ENCODE measurements at places on chromosomes 5 and 9.
A peak's percentile ranks its signal among the peaks of the same experiment; 100 is the strongest.

GRCh38 chr5:174413567-174414314 is 310.6 kb upstream of the MSX2 start:
- peak; percentile 98 for DNase-seq

DNA sequence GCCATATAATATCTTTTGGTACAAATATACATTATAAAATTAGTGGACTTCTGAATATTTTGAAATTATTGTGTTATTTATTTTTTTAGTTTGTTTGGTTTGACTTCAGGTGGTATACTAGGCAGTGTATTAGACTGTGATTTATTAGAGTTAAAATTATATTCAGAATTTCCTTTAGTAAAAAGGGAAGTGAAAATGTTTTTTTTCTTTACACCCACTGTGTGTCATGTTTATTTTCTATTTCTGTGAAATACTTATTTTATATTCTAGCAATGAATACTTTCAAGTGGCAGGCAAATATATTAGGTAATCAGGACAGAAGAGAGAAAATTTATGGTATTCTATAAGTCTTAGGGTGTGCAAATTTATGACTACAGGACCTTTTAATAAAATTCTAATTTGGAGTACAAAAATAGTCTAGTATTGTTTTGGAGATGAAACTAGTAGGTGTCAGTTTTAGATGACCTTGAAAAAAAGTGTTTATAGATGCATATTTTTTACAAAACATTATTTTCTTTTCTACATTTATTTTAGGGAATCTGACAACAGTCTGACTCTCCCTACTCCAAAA is 8.8 kb downstream of the CSNK1G3 start:
- no peak for DNase-seq

- no peak for DNase-seq
Observed at GRCh38 chr5:20276959-20277263, 288.9 kb upstream of the CDH18 start.

- peak; percentile 30 for DNase-seq
Observed at GRCh38 chr5:1772634-1773033, 27.0 kb downstream of the MRPL36 start.

GRCh38 chr5:68519143-68519542 is 303.6 kb downstream of the PIK3R1 start:
- DNase-seq = no peak

DNA sequence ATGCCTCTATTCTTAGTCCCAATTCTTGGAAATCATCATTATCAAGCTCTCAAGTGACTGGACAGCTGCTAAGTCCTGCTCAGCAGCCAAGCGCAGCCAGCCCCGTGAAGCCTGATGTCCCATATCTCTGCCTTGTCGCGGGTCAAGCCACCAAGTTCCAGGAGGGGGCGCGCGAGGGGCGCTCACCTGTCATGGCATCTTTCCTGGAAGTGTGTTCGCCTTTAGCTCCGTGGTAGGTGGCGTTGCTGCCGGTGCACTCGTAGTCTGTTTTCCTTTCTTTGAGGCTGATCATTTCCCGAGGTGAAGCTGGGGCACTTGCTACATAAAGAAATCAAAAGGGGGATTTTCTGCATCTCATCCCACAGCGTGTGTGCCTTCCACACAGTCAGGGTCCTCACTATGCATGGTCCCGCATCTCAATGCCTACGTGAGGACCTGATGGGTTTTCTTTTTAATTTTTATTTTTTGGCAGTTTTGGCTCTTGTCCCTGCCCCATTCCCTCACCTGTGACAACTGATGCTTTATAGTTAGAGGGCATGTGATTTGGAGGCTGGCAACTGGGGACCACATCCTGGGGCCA is 227.0 kb upstream of the DAP start:
- DNase-seq = no peak

- no peak for DNase-seq
Observed at GRCh38 chr5:107769519-107769918, 98.8 kb upstream of the EFNA5 start.

DNA sequence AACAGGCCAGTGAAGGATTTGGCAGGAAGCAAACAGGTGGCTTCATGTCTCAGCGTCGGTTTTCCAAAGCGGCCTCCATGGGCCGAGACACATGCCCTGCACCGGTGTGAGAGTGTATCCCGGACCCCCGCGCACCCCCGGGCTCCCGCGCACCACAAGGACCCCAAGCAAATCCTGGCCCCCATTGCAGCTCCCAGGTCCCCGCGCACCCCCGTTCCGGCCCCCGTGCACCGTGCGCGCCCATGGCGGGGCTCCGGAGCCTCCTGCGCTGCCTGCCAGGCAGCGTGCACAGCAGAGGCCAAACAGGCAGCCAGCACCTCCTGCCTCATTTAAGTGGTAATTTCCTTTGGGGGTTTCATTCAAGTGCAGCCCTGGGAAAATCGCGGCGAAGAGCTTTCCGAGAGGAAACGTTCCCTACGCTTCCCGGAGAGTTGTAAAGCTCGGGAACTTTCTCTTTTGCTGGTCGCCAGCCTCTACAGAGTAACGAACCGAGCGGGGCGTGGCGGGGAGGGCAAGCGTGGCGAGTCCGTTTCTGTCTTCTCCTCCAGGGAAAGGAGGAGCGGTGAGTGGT is 145.5 kb upstream of the SLC24A2 start:
- DNase-seq = peak; percentile 23

DNA sequence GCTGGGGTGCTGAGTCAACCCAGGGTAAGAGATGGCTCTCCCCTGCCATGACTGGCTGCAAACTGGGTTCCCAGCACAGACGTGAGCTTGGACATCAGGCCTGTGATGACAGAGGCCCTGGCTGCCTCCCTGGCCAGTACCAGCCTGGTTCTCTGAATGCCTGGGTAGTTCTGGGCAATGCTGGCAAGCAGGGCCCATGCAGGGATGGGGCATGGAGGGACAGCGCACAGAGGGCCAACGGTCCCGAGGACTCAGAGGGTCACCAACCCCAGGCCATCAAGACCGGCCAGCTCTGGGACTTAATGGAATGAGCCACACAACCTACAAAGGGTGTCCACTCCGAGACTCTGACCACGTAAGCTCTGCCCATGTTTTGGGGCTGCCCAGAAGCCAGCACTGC is 241.4 kb downstream of the FSTL4 start:
- DNase-seq = no peak

- no peak for DNase-seq
Observed at GRCh38 chr5:75471193-75471592, 40.2 kb downstream of the CERT1 start.

- DNase-seq = no peak
Observed at GRCh38 chr5:173882632-173883031, 5.5 kb upstream of the CPEB4 start.

DNA sequence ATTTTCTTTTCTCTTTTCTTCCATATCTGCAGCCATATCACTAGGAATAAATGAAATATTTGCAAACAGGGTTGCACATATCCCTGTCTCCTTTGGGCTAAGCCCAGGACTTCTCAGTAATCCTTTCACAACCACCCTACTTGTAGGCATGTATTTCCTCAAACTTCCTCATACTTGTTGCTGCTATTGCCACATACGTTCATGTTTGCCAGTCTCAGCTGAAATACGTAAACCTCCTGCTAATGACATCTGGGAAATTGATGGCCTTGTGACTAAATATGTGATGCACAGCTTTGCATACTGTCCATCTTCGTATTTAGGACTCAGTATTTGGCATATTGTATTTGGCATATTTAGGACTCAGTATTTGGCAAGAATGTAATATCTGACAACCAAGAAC is 224.6 kb downstream of the PLK2 start:
- no peak for DNase-seq

DNA sequence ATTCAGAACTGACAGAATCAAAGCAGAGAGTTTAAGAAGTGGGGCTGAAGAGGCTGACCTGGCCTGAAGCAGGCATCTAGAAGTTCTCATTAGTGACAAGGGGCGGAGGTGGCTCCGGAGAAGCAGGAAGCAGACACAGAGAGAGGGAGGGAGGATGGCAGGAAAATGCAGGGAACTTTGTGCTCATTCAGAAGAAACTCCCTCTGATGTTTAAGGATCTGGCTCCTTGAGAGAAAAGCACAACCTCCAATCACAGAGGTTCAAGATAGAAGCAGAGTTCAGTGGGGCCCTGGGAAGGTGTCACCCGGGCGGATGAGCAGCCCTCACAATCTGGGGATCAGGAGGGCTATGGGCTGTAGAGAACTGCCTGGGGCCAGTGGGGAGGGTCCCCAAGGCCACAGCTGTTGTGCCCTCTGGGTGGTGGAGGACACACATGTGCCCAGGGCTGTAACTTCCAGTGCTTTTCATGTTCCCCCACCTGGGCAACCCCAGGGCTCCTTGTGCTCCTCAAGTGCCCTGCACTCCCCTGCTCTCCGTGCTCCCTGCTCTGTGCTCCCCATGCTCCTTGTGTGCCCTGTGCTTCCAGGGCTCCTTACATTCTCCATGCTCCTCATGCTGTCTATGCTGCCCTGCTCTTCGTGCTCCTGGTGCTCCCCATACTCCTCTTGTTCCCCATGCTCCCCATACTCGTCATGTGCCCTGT is 51.4 kb downstream of the TRIP13 start:
- DNase-seq = no peak

DNA sequence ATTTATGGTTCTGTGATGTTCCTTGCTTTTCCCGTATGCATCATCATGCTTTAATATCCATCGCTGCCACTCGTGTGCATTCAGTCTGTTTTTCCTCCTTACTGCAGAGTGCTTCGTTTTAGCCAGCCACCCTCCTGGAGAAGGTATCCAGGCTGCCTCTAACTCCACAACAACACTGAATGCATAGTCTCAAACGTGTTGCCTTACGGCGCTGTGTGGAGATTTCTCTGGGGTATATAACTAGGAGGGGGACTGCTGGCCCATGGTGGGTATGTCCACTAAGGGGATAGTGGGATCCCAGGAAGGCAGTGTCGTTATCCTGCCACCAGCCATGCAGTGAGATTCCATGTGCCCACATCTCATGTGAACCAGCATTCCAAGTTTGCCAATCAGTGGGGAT is 16.4 kb downstream of the BTNL9 start:
- no peak for DNase-seq

- peak; percentile 61 for DNase-seq
Observed at GRCh38 chr9:82147798-82148425, 159.3 kb downstream of the SPATA31D1 start.

DNA sequence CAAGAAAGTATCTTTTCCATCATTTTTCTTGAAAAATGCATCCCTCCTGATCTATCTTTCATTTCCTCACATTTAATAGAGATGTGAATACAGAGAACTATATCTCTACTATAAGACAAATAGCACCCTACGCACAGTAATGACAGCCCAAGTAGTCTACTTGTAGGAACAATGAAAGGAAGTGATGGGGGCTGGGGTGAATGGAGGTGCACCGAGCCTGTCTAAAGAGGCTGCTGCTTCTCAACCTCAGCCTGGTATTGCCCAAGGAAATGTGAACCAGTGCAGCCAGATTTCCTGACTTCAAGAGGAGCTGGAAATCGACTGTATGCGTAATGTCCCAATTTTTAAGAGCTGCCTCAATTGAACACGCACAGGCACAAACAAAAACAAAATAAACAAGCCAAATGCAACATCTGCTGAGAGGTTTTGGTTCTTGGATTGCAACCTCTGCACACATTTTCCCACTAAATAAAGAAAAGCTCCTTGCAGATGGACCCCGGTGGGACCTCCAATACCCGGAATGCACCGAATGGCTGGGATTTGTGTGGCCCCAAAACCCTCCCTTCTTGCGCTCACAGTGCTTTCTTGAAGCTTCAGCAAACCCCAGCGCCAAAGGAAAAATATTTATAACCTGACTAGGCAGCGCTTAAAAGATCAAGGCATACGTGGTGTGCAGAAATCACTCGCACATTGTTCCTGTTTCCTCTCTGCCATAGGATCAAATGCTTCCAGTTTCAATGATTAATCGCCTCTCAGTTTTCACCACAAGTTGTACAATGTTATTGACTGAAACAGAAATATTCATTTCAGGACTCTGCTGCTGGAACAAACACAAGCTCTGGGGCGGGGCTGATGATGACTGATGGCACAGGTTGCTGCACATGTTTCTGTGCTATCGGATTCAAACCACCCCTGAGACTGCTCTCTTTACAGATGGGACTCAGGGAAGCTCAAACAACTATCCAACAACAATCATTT is 68.3 kb downstream of the KCNIP1 start:
- peak; percentile 38 for DNase-seq

- no peak for DNase-seq
Observed at GRCh38 chr5:56854920-56855319, 39.6 kb downstream of the MAP3K1 start.

- DNase-seq = peak; percentile 47
Observed at GRCh38 chr5:137995077-137995748, 37.7 kb downstream of the FAM13B start.

DNA sequence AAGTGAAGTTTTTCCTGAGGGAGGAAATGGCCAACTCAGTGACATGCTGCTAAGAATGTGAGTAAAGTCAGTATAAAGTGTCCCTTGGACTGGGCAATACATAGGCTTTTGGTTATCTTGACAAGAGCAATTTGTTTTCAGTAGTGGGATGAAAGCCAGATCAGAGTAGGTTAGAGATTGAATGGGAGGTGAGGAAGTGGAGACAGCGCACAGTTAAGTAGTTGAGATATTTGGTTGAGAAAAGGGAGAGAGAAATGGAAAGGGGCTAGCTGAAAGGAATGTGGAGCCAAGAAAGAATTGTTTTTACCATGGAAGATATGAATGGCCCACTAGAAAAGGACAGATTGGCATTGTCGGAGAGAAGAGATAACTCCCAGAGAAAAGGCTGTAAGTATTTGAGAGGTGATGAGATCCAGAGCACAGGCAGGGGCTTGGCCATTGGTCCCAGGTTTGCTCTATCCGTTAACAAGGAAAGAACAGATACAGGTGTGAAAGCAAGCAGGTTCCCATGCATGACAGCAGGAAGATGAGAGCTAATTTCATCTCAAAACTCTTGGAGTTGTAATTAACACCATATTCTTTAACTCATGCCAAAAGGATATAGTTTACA is 392.0 kb downstream of the NR2F1-AS1 start:
- peak; percentile 35 for DNase-seq

- no peak for DNase-seq
Observed at GRCh38 chr5:113320273-113320780, 114.5 kb downstream of the TSSK1B start.

- DNase-seq = peak; percentile 32
Observed at GRCh38 chr9:83981126-83981871, 694 bp downstream of the RMI1 start.

- no peak for DNase-seq
Observed at GRCh38 chr5:139976703-139977102, 66.4 kb downstream of the NRG2 start.

DNA sequence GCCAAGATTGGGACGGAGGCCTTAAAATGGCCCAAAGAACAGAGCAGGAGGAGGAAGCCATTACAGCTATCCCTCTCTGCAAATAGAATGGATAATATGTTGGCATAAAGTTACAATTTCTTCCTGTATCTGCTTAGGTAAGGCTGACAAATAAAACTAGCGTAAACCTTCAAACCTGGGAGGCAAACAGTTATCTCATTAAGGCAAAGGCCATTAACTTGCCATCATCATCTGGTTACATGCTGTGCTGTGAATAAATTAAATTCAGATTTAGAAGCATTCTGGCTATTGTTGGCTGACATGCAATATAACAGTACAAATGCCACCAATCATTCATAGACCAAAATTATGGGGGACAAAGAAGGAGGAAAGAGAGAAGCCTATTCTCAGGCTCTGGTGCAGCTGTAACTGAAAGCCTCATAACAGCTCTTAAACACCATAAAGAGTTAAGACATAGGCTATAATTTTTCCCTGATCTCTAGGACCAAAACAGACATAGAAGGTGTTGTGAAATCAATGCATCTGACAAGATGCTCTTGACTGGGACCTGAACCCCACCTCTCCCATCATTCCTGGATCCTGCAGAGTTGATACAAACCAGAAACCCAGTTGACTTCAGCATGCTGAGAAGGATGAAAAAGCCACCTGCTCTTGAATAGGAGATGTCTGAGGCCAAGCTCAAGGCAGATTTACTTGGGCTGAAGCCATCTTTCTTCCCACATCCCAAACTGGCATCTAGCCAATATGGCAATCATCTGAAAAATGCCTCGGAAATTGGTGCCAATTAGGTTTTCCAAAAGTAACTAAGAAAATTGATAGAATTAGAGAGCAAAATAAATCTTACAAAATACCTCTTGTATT is 62.5 kb downstream of the PLCXD3 start:
- no peak for DNase-seq
